ENCODE measurements at places on chromosomes 11 and 22.

DNA sequence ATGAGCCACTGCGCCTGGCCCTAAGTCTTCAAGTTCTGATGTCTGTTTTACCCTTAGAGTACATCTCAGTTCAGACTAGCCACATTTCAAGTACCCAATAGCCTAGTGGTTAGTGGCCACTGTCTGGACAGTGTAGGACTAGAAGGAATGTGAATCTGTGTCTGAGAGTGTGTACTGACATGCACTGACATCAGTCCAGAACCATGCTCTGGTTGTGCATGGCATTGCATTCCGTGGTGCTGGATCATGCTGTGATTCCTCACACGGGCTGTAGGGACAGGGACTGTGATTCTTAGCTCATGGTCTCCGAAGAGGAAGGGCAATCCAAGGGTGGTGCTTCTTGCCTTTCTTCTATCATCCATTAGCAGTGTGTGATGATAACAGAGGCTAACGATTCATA lies 41.1 kb downstream of the AMOTL1 start:
- no peak for DNase-seq
- H3K27me3 ChIP-seq, result no peaks in the 10 kb centered on the region
- H3K4me3 ChIP-seq, result no peak overlapping the region

GRCh38 chr11:431921-432320 lies 9.9 kb downstream of the ANO9 start:
- H3K4me1 ChIP-seq, result no peaks in the 10 kb centered on the region
- no peaks in the 10 kb centered on the region for H3K36me3 ChIP-seq
- no peak overlapping the region for H3K27ac ChIP-seq
- DNase-seq, result peak; percentile 54

DNA sequence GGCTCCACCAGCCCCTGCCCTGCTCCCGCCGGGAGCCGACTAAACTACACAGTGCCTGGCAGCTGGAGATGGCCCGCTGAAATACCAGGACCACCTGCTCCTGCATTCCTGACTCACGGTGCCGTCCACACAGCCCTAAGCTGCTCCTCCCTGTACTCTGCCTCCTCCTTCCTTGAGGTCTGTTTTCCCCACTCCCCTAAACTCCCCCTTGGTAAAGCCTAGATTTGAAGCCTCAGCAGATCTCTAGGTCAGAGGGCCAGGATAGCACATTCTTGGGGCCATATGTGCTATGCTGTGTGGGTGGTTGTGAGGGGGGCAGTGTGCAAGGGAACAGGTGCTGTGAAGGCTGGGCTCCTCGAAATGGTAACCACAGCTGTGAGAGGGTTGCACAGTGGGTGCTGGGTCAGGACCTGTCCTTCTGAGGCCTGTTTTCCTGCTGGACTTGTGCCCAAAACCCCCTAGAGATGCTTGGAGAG lies 9.7 kb downstream of the LRFN4 start:
- DNase-seq, result no peak
- H3K36me3 ChIP-seq, result no peaks in the 10 kb centered on the region
- H3K27ac ChIP-seq, result no peak overlapping the region
- H3K4me1 ChIP-seq, result peaks cover 7% of the 10 kb centered on the region

GRCh38 chr11:59199546-59200422 lies 12.9 kb downstream of the MPEG1 start:
- H3K27me3 ChIP-seq, result no peaks in the 10 kb centered on the region
- DNase-seq, result no peak
- peaks cover 43% of the 10 kb centered on the region for H3K4me1 ChIP-seq

DNA sequence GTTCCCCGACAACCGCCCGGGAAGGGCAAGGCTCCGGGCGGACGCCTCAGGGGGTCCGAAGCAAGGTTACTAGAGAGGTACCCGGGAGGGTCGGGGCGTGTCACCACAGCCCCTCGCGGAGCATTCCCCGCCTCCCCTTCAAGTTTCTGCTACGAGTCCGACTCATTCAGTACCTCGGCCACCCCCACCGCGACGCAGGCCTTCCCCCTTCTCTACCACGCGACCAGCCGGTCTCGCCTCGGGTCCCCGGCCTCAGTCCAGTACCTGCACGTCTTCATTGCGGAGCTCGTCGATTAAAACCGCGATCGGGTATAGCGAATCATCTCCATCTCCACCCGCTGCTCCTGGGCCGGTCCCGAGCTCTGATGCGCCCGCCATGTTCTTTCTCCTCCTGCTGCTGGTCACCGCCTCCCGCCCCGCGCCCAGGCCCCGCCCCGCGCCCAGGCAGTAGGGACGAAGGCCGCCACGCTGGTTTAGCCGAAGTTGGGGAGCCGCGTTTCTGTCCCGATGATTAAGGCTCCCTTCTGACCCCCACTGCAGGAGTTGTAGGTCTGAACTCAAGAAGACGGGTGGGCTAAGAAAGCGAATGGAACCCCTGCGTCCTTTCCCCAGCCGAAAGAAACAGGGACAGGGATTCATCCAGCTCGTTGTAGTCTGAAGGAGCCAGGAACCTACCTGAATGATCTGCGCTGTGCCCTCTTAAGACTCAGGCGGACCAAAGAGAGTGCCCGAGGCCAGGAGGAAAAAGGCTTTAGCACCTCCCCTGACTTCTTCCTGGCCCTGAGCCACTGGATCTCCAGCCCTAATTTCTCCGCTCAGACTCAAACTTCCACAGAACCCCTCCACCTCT lies at the start of gene PPP2R1B:
Gene PPP2R1B, minus strand, starts transcription at position 406 of the 850 bp plus-strand sequence. Its CDS starts 28 bp downstream, at position 378.
- peaks cover 32% of the 10 kb centered on the region for H3K4me1 ChIP-seq
- H3K4me3 ChIP-seq, result peak within 1 kb of the TSS; percentile 82
- peak; percentile 79 for DNase-seq
- H3K27me3 ChIP-seq, result no peaks in the 10 kb centered on the region

- no peak for DNase-seq
- H3K27me3 ChIP-seq, result peaks cover 30% of the 10 kb centered on the region
- no peaks in the 10 kb centered on the region for H3K4me1 ChIP-seq
- H3K27ac ChIP-seq, result no peak overlapping the region
- H3K4me3 ChIP-seq, result no peak overlapping the region
These were observed 37.1 kb upstream of the TLCD5 start for GRCh38 chr11:120288021-120288420.

- no peak overlapping the region for H3K4me3 ChIP-seq
- no peaks in the 10 kb centered on the region for H3K36me3 ChIP-seq
These were observed 5.3 kb downstream of the SERPIND1 start for GRCh38 chr22:20779014-20779817.
